DND-41 (cell line): ENCODE measurements at places on chromosomes 12 and 14.

DNA sequence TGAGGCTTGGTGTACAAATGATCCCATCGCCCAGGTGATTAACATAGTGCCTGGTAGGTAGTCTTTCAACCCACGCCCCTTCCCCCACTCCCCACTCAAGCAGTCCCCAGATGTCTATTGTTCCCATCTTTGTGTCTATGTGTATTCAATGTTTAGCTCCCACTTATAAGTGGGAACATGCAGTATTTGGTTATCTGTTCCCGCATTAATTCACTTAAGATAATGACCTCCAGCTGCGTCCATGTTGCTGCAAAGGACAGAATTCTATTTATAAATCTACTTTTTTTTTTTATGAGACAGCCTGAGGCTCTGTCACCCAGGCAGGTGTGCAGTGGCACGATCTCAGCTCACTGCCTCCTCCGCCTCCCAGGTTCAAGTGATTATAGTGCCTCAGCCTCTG lies 15.7 kb downstream of the SPX start:
- no peak for DNase-seq

DNA sequence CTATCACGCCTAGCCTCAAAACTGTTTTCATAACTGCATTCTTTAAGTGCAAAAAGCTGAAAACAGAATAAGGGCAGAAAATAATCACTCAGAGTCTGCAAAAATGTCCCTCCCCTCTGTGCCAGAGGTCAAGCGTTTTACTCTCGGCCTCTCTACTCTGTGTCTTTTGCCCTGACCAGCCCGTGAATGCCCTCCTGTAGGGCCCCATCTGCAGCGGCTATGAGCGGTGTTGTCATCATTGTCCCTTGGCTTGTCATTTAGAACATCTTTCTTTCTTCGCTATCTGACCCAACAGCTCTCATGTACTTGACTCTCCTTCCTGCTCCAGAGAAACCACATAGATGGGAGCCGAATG lies 21.7 kb downstream of the ELK3 start:
- no peak for DNase-seq

GRCh38 chr14:33938131-33938949 lies 12.5 kb downstream of the EGLN3 start:
- no peak for DNase-seq

GRCh38 chr12:70983692-70984091 lies 63.2 kb upstream of the PTPRR start:
- no peak for DNase-seq

- DNase-seq, result no peak
Observed at GRCh38 chr12:14471497-14471896, 96.2 kb downstream of the PLBD1 start.

- DNase-seq, result no peak
Observed at GRCh38 chr14:77260631-77261030, 10.4 kb downstream of the NGB start.

GRCh38 chr12:26939953-26940352 lies 1.7 kb downstream of the FGFR1OP2 start:
- DNase-seq, result no peak

DNA sequence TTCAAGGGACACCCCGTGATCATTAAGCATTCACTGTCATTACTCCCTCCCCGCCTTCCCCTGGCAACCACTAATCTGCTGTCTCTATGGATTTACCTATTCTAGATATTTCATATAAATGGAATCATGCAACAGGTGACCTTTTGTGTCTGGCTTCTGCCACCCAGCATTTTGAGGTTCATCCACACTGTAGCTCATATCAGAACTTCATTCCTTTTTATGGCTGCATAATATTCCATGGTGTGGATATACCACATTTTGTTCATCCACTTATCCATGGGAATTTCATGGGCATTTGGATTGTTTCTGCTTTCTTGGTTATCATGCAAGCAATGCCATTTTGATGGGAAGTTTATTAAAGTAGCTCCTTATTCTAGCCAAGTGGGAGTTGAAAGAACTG lies 184.2 kb upstream of the VASH1 start:
- no peak for DNase-seq

DNA sequence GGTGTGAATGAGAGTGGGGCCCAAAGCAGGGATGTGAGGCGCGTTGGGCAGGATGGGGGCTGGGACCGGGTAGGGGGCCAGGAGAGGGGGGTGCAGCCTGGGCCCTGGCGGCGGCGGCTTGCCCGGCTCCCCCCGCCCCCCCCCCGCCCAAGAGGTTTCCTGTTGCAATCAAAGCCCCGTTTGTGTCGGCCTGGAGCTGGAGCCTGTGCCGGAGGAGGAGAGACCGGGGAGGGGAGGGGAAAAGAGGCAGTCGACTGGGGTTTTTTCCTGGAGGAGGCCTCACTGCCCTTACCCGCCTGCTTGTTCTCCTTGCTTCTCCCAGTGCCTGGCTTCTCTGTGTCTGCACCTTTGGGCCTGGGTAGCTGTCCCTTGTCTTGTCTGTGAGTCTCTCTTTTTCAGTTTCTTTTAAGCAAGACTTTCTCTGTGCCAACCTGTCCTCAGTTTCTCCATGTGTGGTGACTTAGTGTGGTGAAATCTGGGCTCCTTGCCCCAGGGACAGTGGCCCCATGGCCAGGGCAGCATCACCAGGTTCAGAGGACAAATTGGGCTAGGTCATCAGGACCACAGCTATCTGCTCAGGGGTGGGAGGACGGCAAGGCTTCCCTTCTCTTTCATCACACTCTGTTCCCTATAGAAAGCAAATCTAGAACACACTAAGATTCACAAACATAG lies 8.5 kb downstream of the RARG start:
- DNase-seq, result peak; percentile 70

GRCh38 chr12:23115984-23116383 lies 491.0 kb downstream of the ETNK1 start:
- DNase-seq, result no peak

DNA sequence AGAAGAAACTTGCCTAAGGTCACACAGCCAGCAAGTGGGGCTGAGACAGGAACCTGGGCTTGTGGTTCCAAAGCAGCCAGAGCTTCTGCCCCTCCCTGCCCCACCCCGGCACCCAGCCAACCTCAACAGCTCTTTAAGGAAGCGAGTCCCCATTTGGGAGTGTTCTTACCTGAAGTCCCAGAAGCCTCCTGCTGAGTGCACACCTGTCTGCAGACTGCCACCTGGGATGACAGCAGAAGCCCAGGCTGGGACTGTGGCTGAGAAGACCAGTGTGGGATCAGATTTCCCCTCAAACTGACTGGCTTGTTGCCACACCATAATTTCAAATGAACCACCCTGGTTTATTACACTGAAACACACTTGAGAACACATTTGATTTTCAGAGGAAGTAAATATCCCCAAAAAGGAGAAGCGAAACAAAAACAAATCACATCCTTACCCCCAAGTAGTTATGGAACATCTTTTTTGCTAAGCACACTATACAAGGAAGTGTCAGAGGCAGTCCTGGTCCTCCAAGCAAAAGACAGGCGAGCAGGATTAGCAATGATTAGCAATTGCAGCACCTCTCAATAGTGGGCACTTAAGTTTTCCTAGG lies 6.3 kb upstream of the RIN3 start:
- DNase-seq, result no peak

GRCh38 chr14:102610968-102611811 lies 18.7 kb downstream of the RCOR1 start:
- DNase-seq, result no peak

GRCh38 chr12:108151533-108152169 lies 22.6 kb downstream of the WSCD2 start:
- no peak for DNase-seq

GRCh38 chr12:51009056-51009440 lies 17.1 kb downstream of the SLC11A2 start:
- peak; percentile 74 for DNase-seq

- no peak for DNase-seq
Observed at GRCh38 chr12:267581-268482, 5.2 kb upstream of the SLC6A13 start.

GRCh38 chr14:50311337-50311971 lies 575 bp downstream of the L2HGDH start:
- no peak for DNase-seq

DNA sequence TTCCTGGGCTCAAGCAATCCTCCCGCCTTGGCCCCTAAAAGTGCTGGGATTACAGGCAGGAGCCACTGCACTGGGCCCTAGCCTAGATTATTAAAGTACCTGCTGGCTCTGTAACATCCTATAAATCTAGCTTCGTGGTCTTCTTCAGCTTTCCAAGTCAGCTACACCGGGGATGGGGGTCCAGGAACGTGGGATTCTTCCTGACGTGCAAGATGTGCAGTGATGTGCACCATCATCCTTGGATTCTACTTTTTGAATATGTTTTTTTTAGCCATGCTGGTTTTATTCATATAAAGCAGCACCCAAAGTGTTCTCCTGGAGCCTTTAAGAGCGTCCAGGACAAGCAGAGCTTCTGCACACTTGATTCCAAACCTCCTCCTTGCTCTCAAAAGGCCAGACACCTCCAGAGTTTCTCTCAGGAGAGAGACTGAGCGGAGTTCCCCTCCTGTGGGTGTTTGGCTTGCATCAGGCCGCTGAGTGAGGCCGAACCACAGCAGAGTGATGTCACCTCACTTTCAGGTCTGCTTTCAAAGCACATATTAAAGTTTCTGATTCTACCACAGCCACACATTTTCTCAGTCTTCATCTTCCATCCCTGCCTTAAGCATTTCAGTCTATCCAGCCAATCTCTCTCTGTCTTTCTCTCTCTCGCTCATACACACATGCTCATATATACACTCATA lies 33.4 kb downstream of the VCPKMT start:
- no peak for DNase-seq

DNA sequence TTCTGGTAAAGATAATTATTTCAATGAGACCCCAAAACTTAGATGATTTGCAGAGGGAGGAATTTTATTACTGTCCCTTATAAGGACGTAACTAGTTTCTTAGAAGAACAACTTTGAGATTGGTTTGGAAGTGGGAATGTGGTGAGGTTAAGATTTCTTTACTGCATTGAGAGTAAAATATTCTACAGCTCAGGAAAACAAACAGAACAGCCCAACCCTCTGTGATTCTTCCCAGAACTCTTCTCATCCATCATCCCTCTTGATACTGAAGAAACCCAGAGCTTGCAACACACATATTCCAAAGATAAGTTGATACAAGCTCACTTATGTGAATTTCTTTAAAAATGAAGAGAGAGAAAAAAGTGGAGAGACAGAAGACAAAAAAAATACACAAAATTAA lies 234.2 kb downstream of the CRADD start:
- DNase-seq, result no peak

GRCh38 chr12:70876952-70877351 lies 43.6 kb downstream of the PTPRR start:
- DNase-seq, result no peak

- DNase-seq, result no peak
Observed at GRCh38 chr12:115384391-115384790, 700.4 kb upstream of the TBX3 start.

- DNase-seq, result no peak
Observed at GRCh38 chr12:100058482-100059029, 73.8 kb upstream of the ANKS1B start.

DNA sequence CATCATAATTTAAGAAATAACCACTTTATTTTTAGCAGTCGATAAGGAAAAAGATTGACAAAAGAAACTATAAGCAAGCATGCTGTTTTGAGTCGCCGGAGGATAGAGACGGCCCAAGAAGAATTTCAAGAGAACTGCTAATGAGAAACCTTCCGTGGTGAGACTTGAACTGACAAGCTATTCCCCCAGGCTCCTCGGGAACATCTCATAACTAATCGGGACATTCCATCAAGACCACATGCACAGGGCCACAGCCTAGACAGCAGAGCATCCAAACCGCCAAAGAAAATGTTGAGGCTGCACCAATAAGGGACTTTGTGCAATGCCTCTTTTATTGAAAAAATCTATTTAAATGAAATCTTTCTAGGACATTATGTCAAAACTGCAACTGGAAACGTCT lies 51.0 kb downstream of the YEATS4 start:
- DNase-seq, result no peak

DNA sequence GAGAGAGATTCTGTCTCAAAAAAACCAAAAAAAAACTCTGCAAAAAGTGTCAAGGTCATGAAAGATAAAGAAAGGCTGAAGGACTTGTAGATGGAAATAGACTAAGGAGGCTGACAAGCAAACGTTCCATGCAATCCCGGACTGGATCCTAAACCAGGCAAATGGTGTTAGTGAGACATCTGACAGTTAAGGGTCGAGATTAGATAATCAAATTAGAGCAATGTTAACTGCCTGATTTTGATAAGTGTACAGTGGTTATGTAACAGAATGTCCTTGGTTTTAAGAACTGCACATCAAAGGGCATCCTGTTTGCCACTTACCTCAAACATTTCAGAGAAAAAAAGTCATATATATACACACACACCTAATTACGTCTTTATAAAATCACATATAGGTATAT lies 3.5 kb upstream of the RAN start:
- DNase-seq, result no peak

DNA sequence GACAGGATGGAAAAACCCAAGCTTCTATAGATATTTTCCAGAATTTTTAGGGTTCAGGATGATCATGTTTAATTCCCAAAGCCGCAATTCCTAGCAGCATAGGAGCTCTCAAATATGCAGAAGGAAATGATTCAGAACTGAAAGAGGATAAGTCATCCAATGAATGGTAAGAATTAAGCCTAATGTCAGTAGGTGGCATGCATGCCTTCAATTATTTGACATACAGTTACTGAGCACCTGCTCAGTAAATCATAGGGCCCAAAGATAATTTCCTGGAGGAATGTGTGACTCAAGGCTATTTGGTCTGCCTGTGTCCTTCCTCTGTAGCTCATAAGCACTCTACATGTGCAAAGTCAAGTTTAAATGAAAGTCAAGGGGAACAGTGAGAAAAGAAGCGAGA lies 116.8 kb upstream of the SLC38A4 start:
- DNase-seq, result no peak

GRCh38 chr12:25903603-25904245 lies 54.8 kb upstream of the RASSF8 start:
- no peak for DNase-seq

DNA sequence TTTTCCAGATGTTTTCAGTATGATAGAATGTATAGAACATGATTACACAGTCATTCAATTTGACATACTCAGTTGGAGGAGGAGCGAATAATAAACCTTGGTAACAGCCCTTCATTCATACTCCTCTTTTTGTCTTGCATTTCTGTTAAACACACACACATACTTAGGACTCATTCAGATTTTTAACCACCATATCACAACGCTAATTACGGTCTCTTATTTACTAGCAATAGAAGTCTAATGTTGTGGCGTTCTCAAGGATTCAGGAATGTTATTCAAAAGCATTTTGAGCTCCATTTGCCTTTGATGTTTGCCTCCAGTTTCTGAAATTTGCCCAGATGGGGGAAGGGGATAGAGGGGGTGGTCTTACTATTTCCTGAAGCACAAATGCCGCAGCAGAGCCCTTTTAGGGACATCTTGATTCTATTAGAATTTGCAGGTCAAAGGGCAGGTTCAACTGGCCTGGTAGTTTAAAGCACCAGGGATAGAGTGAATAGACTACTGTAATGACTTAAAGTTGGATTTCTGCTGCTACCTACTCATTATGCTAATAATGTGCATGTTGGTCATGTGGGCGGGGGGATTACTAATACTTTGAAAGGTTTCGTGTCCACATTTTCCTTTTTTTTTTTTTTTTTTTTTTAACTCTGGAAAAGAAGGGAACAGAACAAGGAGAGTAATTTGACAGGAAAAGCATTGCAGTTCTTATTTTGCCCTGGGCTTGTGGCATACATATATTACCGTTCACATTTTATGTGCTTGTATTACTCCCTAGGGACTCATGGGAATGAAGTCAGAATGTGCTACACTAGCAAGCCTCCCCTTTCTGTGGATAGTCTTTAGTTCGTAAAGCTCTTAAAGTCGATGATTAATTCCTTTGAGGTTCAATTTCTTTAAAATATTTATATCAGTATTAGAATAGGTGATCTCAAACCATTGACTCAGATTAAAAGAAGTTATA lies 226.8 kb downstream of the FBXL14 start:
- DNase-seq, result no peak

GRCh38 chr14:55921511-55921910 lies 196.7 kb upstream of the PELI2 start:
- no peak for DNase-seq
